ENCODE measurements at places on chromosomes 2 and 18.

GRCh38 chr2:190763901-190764514, 115.1 kb downstream of the NAB1 start:
- no peak for DNase-seq

DNA sequence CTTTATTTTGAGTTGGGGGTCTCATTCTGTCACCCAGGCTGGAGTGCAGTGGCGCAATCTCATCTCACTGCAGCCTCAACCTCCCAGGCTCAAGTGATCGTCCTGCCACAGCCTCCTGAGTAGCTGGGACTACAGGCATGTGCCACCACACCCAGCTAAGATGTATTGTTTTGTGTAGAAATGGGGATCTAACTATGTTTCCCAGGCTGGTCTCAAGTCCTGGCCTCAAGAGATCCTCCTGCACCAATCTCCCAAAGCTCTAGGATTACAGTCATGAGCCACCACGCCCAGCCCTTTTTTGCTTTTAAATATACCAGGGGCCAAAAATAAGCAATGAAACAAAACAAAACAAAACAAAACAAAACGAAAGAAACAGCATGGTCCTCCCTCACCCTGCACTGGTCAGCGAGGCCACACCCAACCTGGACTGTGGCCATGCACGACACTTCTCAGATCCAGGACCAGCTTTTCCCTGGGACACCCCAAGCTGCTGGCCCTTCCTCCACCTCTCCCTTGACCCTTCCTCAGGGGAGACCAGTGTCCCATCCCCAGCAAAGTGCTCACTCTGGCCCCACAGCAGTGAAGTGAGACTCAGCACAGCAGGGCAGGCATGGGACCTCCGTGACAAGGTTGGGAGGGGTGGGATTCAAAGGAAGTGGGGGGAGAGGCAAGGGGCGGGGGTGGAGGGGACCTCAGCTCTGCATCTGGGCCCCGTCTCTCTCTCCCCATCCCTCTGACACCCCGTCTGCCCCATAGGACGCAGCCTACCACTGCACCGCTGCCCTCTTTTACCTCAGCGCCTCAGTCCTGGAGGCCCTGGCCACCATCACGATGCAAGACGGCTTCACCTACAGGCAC, 23.5 kb downstream of the MAL start:
- no peak for DNase-seq

DNA sequence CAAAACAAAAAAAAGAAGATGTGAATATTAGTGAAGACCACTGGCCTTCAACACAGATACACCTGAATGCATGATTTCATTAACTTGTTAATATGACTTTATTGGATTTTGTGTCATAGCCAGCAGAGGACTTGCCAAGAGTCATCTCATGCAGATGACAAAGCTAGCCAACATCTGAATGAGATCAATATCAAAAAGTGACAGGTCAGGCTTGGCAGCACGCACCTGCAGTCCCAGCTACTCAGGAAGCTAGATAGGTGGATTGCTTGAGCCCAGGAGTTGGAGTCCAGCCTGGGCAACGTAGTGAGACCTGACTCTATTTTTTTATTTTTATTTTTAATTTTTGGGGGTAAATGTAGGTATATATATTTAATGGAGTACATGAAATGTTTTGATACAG, 54.5 kb upstream of the TGIF1 start:
- DNase-seq, result no peak

DNA sequence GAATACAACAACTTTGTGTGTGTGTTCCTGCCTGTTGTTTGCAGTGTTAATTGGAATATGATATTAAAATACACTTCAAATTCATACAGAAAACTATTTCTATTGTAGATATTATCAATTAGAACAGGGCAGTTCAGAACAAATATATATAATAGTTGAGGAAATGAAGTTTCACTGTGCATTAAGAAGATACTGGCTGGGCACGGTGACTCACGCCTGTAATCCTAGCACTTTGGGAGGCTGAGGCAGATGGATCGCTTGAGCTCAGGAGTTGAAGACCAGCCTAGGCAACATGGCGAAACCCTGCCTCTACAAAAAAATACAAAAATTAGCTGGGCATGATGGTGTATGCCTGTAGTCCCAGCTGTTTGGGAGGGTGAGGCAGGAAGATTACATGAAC, 79.3 kb downstream of the ASAP2 start:
- DNase-seq, result no peak

DNA sequence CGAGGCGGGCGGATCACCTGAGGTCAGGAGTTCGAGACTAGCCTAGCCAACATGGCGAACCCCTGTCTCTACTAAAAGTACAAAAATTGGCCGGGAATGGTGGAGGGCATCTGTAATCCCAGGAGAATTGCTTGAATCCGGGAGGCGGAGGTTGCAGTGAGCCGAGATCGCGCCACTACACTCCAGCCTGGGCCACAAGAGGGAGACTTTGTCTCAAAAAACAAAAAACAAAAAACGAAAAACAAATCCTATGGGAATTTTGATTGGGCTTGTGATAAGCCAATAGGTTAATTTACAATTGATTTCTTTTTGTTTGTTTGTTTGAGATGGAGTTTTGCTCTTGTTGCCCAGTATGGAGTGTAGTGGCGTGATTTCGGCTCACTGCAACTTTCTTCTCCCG, 24.2 kb upstream of the TOGARAM2 start:
- DNase-seq, result no peak

GRCh38 chr2:204183608-204184007, 247.0 kb downstream of the ICOS start:
- DNase-seq, result no peak

GRCh38 chr2:235630718-235631296, 137.0 kb downstream of the AGAP1 start:
- no peak for DNase-seq

- no peak for DNase-seq
Measured at GRCh38 chr18:3712491-3712890, 262.5 kb downstream of the TGIF1 start.

DNA sequence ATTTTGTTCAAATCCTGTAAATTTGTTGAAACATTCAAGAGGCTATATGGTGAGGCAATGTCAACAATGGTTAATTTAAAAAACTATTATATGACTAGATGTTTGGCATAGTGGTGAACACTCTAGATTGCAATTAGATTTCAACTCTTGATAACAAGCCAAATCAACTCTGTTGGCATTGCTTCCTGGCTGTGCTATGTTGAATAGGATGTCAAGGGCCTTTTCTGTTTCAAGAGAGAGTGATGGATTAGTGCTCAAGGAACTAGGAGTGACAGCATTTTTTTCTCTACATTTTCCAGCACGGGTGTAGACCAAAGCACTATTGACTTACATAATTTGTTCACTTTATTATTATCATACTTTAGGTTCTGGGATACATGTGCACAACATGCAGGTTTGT, 172.4 kb upstream of the KCNH7 start:
- DNase-seq, result no peak

DNA sequence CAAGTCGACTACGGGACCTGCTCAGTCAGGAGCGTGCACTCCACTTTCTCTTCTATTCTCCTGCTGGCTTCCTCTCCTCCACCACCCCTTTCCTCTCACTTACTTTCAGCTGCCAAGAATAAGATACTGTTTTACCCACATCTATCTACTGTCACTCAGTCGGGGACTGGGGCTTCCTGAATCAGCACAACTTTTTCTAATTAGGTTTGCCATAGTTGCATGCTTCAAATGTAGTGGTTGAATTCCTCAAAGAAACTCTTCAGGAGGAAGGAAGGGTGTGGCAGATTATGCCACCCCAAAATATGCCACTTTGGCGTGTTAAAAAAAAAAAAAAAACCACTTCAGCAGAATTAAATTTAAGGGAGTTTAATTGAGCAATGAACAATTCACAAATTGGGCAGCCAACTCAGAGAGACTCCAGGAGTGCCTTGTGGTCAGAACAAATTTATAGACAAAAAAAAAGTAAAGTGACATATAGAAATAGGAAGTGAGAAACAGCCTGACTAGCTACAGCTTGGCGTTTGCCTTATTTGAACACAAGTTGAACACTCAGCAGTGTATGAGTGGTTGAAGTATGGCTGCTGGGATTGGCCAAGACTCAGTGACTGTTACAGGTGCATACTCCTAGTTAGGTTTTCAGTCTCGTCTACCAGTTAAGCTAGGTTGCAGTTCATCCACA, 32.5 kb upstream of the RMDN2 start:
- no peak for DNase-seq

- DNase-seq, result no peak
Measured at GRCh38 chr2:48107326-48107925, 201.1 kb upstream of the FBXO11 start.

DNA sequence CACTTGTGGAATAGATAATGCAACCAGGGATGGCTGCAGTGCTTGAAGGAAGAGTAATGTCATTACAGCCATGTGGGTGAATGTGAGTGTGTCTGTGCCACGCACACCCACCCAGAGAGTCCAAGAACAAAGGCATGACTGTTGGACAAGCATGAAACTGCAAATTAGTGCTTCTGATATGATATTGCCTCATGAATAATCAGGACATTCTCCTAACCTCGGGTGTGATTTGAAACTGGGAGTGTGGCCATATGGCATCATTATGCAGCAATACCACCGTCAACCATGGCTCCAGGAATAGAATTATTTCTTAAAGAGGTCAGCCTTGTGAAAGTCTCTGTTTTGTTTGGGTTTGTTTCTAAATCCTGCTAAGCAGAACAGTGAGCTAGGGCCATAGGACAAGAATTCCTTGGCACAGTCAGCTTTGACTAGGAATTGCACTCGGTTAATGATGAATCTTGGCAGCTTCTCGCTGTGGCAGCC, 678.0 kb upstream of the RAB6C start:
- no peak for DNase-seq

- no peak for DNase-seq
Measured at GRCh38 chr18:79483971-79484491, 88.3 kb downstream of the NFATC1 start.

GRCh38 chr18:32773382-32773712, 524 bp upstream of the KLHL14 start:
- DNase-seq, result no peak

GRCh38 chr2:176088048-176088936, 4.2 kb upstream of the HOXD13 start:
- DNase-seq, result peak; percentile 72

DNA sequence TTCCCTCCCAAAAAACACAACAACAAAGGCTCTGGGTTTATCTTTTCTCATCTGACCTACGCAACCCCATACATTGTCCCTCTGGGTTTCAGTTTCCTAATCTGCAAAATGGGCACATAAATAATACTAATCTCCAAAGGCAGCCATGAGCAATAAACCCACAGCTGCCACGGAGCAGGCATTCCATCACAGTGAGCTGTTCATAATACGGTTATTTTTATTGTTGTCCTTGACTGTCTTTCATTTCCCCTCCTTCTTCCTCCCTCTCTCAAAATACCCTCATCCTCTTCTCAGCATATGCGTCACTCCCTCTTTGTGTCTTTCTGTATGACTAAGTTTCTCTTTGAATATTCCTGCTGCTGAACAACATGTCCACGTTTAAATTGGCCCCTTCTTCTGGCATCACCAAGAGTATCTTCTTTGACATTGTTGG, 129.8 kb upstream of the CAB39 start:
- no peak for DNase-seq

- DNase-seq, result no peak
Measured at GRCh38 chr2:74566076-74566753, 11.7 kb downstream of the DOK1 start.

GRCh38 chr2:86039178-86039962, 66.3 kb downstream of the POLR1A start:
- DNase-seq, result peak; percentile 15

DNA sequence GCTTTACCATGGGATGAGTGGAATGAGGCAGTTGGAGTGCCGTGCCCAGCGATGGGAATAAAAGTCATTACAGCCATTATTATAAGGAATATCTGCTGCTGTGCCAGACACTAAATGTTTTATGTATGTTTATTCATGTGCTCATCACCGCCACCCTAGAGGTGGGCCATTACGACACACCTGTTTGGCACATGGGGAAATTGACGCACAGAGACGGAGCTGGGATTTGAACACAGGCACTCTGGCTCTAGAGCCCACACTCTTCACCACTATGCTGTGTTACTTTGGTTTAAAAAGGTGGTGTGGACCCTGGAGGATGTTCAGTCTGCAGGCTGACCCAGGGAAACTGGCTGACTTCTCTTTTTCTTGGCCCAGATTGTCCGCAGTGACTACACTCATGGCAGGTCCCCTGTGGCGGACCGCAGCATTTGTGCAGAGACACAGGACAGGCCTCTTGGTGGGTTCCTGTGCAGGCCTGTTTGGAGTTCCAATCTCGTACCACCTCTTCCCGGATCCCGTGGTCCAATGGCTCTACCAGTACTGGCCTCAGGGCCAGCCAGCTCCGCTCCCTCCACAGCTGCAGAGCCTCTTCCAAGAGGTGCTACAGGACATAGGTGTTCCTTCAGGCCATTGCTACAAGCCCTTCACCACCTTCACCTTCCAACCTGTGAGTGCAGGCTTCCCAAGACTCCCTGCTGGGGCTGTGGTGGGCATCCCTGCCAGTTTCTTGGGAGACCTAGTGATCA, 1.6 kb downstream of the TMEM177 start:
- no peak for DNase-seq

DNA sequence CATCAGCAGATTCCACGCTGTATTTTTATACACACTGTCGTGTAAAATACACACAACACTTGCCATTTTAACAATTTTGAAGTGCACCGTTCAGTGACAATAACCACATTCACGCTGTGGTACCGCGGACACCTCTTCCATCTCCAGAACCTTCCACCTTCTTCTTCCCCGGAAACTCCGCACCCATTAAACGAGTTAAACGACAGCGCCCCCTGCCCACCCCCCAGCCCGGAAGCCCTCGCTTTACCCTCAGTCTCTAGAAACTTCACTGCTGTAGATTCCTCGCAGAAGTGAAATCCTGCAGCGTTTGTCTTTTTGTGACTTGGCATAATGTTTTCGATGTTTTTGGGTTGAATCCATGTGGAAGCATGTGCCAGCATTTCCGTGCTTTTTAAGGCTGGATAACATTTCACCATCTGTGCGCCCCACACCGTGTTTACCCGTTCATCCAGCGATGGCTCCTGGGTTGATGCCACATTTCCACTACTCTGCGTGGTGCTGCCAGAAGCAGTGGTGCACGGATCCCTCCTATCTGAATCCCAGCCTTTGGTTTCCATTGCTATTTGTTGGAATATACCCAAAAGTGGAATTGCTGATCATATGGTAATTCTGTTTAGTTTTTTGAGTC, 32.0 kb upstream of the TMEM18 start:
- DNase-seq, result no peak

- no peak for DNase-seq
Measured at GRCh38 chr2:33441235-33441810, 35.1 kb upstream of the RASGRP3 start.

DNA sequence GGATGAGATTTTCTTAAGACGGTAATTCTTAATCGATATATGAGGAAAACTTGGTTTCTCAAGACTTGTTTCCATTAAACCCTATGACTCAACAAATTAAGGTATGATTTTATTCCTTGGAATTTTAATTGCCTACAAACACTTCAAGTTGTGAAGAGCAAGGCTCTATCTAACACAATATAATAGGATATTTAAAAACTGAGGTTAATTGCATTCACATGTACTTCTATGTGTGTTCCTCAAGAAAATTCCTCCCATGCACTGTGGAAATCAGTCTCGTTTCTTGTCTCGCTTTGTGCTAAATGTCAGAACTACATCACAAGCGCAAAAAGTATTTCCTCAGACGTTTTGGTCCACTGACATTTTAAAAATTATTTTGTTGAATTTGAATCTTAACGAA, 109.6 kb upstream of the UNC80 start:
- DNase-seq, result no peak
